ENCODE measurements at places on chromosomes 7 and 10. TPM values are rescaled to one million over a fixed set of nuclear protein-coding genes. Genes with fewer than 3 reads are reported as not detected.
A peak's percentile ranks its signal among the peaks of the same experiment; 100 is the strongest.

SERPINE1 gene
- 3.8 TPM for polyA plus RNA-seq

SCIN gene
- polyA plus RNA-seq, result 0.47 TPM

FAM25C gene
- not detected for polyA plus RNA-seq

SPDYE9 gene
- not detected for polyA plus RNA-seq

IFIT1B gene
- polyA plus RNA-seq, result not detected

- H3K27ac ChIP-seq, result no peak overlapping the region
- no peak for DNase-seq
- no peaks in the 10 kb centered on the region for H3K36me3 ChIP-seq
- H3K4me3 ChIP-seq, result no peak overlapping the region
- H3K27me3 ChIP-seq, result no peaks in the 10 kb centered on the region
- no peaks in the 10 kb centered on the region for H3K4me1 ChIP-seq
Measured at GRCh38 chr7:147519062-147519461, 1071.5 kb upstream of the C7orf33 start.

DNA sequence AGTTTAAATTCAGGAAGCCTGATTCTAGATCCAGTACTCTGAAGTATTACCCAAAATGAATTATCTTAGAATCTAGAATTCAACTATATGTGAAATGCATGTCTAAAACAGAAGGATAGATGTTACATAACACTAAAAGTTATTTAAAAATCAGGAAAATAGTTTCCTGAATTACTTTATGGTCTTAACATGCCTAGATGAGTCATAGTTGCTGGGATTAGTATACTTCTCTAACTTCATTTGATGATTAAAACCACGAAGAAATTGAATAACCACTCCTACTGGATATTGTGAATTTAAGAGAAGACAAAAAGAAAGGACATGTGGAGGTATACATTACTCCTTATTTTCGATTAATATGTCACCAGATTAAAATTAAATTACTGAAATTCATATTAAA lies 65.5 kb downstream of the ATAD1 start:
- no peak overlapping the region for H3K27ac ChIP-seq
- H3K27me3 ChIP-seq, result no peaks in the 10 kb centered on the region
- H3K4me3 ChIP-seq, result no peak overlapping the region
- no peak for DNase-seq
- H3K4me1 ChIP-seq, result no peaks in the 10 kb centered on the region

- H3K27ac ChIP-seq, result no peak overlapping the region
- no peak for DNase-seq
- no peak overlapping the region for H3K4me3 ChIP-seq
- H3K4me1 ChIP-seq, result no peaks in the 10 kb centered on the region
Measured at GRCh38 chr10:89003344-89003743, 12.7 kb downstream of the FAS start.

GRCh38 chr10:87615856-87616255 lies 43.8 kb upstream of the PAPSS2 start:
- no peaks in the 10 kb centered on the region for H3K4me1 ChIP-seq
- peaks cover 6% of the 10 kb centered on the region for H3K36me3 ChIP-seq
- DNase-seq, result no peak
- H3K27me3 ChIP-seq, result no peaks in the 10 kb centered on the region

DNA sequence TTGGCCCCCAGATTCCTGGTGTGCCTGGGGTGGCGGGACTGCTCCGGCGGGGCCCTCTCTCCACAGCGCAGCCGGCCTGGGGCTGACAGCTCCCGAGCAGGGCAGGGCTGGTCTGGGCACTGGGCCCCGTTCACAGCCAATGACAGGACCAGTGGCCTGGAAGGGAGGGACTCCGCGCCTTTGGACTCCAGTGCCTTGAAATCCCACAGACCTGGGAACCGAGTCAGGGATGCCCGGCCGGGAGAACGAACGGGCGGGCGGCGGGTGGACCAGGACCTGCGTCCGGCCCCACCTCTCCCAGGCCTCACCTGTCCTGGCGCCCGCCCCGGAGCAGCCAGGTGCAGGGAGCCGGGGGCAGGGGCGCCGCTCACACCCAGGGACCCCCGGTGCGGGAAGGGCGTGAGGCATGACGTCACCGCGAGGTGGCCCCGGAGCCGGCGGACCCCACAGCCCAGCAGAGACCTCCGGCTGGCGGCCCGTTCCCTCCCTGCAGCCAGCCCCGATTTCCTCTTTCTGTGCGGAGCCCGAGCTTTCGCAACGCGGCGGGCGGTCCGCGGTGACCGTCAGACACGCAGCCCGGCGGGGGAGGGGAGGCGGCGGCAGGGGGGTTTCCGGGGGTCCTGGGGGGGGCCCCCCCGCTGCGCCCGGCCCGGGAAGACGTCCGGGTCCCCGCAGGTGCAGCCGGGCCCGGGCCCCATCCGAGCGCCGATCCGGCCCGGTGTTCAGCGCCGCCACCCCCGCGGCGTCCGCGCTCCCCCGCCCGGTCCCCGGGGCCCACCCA lies 743 bp downstream of the ADAP1 start:
- no peak overlapping the region for H3K27ac ChIP-seq
- peaks cover 2% of the 10 kb centered on the region for H3K27me3 ChIP-seq
- DNase-seq, result peak; percentile 74
- no peaks in the 10 kb centered on the region for H3K36me3 ChIP-seq
- H3K4me3 ChIP-seq, result peak overlapping the region; percentile 44

- no peaks in the 10 kb centered on the region for H3K4me1 ChIP-seq
- no peak overlapping the region for H3K4me3 ChIP-seq
- DNase-seq, result no peak
- H3K36me3 ChIP-seq, result no peaks in the 10 kb centered on the region
- no peak overlapping the region for H3K27ac ChIP-seq
- no peaks in the 10 kb centered on the region for H3K27me3 ChIP-seq
Measured at GRCh38 chr7:74012842-74013249, 15.1 kb upstream of the ELN start.

DNA sequence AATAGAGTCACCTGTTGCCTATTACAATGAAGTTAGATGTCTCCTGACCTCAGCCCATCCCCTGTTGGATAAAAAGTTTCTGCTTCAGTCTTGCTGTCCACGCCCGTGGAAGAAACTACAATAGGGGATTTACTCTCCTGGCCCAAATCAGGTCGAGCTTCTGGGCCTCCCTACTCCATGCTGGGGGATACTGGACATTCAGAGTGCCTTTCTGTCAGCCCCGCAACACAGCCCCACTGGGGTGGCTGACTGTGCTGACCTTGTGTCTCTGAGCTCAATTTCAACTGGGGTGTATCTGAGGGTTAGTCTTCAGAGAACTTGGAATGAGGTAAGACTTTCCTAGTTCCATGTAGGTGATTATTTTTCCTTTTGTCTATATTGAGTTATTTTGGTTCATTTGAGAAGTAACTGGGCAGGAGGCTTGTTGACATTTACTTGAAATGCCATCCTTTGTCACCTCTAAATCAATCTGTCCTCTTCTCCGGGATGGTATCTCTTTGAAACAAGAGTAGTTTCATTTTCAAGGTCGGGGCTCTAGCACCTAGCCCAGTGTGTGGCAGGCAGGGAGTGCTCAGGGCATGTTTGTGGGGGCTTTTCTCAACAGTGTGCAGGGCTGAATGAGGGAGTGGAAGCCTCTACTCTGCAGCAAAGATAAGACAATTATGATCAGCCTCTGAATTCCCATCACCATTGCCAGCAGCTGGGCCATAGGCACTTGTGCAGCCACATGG lies 17.7 kb upstream of the CXCL12 start:
- no peak for DNase-seq
- peaks cover 21% of the 10 kb centered on the region for H3K4me1 ChIP-seq
- H3K27ac ChIP-seq, result no peak overlapping the region
- H3K36me3 ChIP-seq, result no peaks in the 10 kb centered on the region
- no peaks in the 10 kb centered on the region for H3K27me3 ChIP-seq

DNA sequence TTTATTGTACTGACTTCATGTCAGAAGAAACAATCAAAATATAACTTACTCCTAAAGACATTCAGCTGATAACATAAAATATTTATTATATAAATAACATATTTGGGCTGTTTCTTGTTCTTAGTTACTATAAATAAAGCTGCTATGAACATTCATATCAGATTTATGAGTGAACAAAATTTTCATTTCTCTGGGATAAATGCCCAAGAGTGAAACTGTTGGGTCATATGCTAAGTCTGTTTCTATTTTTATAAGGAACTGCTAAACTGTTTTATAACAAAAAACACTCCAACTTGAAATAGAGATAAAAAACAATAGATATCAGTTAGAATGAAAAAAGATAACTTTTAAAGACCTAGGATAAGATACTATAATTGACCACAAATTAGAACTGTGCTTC lies 26.5 kb upstream of the CC2D2B start:
- H3K27ac ChIP-seq, result no peak overlapping the region
- DNase-seq, result no peak
- no peaks in the 10 kb centered on the region for H3K27me3 ChIP-seq
- H3K4me1 ChIP-seq, result no peaks in the 10 kb centered on the region

- H3K27me3 ChIP-seq, result no peaks in the 10 kb centered on the region
- H3K27ac ChIP-seq, result no peak overlapping the region
- H3K4me1 ChIP-seq, result no peaks in the 10 kb centered on the region
- no peak overlapping the region for H3K4me3 ChIP-seq
- H3K36me3 ChIP-seq, result no peaks in the 10 kb centered on the region
- DNase-seq, result no peak
Measured at GRCh38 chr10:52551046-52551445, 221.5 kb downstream of the MBL2 start.

- no peak overlapping the region for H3K4me3 ChIP-seq
- DNase-seq, result no peak
- H3K36me3 ChIP-seq, result peaks cover 32% of the 10 kb centered on the region
- H3K4me1 ChIP-seq, result no peaks in the 10 kb centered on the region
Measured at GRCh38 chr10:878895-879294, 52.6 kb downstream of the LARP4B start.

- no peaks in the 10 kb centered on the region for H3K27me3 ChIP-seq
- H3K4me3 ChIP-seq, result no peak overlapping the region
- no peak overlapping the region for H3K27ac ChIP-seq
- no peaks in the 10 kb centered on the region for H3K36me3 ChIP-seq
- no peak for DNase-seq
Measured at GRCh38 chr10:133529576-133529946, 2.4 kb downstream of the CYP2E1 start.

DNA sequence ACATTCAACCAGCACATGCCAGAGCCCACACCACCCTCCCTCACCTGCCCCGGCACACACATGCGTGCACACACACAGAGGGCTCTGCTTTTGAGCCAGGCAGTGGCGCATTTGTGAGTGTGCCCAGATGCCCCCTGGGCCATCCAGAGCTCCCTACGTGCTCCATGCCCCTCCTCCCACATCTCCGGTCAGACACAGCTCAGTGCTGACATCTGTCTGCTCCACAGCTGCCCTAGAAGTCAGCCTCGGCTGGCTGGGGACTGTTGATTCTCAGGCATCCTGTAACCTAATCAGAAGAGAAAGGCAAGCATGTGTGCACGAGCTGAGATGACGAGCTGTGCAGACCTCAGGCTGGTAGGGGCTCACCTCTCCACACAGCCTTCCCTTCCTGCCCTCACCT lies 135.1 kb downstream of the ZMIZ1 start:
- H3K4me1 ChIP-seq, result no peaks in the 10 kb centered on the region
- peaks cover 11% of the 10 kb centered on the region for H3K36me3 ChIP-seq
- no peak overlapping the region for H3K27ac ChIP-seq
- DNase-seq, result no peak
- H3K27me3 ChIP-seq, result no peaks in the 10 kb centered on the region

GRCh38 chr10:70069346-70069745 lies 16.7 kb downstream of the MACROH2A2 start:
- H3K27ac ChIP-seq, result no peak overlapping the region
- no peaks in the 10 kb centered on the region for H3K4me1 ChIP-seq
- H3K36me3 ChIP-seq, result no peaks in the 10 kb centered on the region
- no peak overlapping the region for H3K4me3 ChIP-seq

- peaks cover 17% of the 10 kb centered on the region for H3K4me1 ChIP-seq
- H3K36me3 ChIP-seq, result peaks cover 25% of the 10 kb centered on the region
Measured at GRCh38 chr10:12181065-12181775, 14.5 kb downstream of the NUDT5 start.

DNA sequence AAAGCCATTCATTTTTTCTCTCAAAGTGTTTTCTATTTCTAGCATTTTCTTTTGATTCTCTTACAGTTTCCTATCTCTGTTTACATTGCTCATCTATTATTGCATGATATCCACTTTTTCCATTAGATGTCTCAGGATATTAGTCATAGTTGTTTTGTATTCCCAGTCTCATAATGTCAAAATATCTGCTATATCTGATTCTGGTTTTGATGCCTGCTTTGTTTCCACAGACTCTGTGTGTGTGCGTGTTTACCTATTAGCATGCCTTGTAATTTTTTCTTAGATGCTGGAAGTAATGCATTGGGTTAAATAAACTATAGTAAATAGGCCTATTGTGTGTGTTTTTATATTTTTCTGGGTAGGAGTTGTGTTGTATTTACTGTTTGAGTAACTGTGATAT lies 1126.3 kb downstream of the SORCS1 start:
- no peaks in the 10 kb centered on the region for H3K36me3 ChIP-seq
- no peak overlapping the region for H3K4me3 ChIP-seq
- DNase-seq, result no peak
- no peak overlapping the region for H3K27ac ChIP-seq

DNA sequence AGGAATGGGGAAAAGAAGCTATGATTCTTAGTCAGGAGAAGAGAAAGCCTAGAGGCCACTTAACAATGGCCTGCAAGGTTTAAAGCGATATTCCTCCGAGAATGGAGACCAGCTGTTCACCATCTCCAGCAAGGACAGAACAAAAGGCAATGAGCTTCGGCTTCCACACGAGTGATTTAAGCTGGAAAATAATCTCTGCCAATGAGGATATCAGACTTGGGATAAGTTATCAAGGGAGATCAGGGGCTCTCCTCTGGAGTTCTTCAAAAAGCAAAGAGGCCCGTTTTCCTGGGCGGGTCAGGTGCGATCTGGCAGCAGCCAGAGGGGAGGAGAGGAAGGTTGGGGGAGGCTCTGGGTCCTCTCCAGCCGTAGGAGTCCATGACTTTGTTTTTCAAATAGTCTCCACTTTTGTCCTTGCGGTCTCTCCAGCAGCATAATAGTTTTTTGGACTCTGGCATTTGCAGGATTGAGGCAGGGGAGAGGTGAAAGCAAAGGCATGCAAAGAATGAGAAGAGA lies 211.3 kb downstream of the SKIDA1 start:
- H3K36me3 ChIP-seq, result no peaks in the 10 kb centered on the region
- H3K27me3 ChIP-seq, result no peaks in the 10 kb centered on the region
- no peak overlapping the region for H3K27ac ChIP-seq

DNA sequence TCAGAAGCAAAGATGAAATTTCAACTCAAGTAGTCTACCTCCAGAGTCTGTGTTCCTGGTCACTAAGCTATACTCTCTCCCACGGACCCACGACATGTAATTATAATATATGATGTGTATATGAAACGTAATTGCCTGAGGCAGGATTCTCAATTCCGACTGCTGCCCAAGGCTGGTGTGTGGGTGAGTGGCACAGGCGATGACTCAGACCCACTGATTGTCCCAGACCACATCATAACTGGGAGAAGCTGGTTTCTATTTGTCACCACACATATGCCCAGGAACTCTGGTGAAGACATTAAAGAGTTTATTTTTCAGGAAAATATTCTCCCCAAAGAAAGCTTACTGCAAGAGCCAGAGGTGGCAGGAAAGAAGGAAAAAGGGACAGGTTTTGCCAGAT lies 219.3 kb downstream of the JAZF1 start:
- no peak for DNase-seq
- H3K27ac ChIP-seq, result no peak overlapping the region
- no peaks in the 10 kb centered on the region for H3K4me1 ChIP-seq
- no peak overlapping the region for H3K4me3 ChIP-seq
- H3K36me3 ChIP-seq, result no peaks in the 10 kb centered on the region
- H3K27me3 ChIP-seq, result no peaks in the 10 kb centered on the region
